ENCODE measurements at places on chromosomes 16 and 17.

DNA sequence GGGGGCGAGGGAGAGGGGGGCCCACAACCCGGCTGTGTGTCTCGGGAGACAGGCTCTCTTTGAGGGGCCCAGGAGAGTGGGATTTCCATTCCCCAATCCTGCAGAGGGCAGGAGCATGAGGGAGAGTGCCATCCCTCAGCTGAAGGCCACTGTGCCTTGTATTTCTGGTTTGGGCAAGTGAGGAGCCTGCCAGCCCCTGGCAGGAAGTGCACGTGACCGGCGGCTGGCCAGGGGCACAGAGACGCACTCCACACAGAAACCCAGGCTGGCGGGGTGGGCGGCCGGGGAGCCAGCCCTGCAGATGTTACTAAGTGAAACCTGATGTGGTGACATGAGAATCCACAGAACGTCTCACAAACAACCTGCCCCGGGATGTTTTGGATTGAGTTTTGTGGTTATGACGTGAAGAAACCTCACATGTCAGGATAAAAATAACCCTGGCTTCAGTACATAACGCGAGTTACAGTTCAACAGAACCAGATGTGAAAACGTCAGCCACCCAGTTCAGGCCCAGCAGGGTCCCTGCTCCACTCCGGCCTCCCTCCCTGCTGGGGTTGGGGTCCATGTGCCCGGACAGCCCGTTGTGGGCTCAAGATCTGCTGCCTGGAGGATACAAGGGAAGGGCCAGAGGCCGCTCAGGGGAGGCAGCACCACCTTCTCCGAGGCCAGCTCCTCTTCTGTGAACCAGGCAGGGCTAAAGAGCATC is 51.7 kb upstream of the MTSS2 start:
- no peaks in the 10 kb centered on the region for H3K27me3 ChIP-seq
- H3K36me3 ChIP-seq: peaks cover 4% of the 10 kb centered on the region
- H3K27ac ChIP-seq: peak overlapping the region; percentile 86
- peak; percentile 95 for DNase-seq

DNA sequence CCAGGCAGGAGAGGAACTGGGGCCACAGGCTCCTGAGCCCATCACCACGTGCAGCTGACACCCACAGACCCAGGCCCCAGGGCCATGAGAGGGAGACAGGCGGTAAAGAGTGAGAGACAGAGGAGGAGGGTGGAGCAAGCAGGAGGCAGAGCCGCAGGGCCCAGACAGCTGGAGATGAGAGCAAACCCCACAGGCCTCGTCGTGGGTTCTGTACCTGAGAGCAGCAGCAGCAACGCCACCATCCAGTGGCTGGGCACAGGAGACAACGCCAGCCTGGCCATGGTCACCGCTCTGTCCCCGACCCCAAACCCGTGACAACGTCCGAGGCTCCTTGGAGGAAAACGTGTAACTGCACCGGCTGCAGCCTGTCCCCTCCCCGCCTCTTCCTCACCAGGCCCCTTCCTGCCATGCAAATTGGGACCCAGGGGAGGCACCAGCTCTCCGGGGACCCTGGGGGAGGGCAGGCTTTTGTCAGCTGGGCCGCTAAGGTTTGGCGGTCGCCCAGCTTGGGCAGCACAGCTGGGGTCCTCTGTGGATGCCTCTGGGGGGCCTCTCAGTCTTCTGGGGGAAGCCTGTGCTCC is at the start of gene CD79B:
TSS of gene CD79B (minus strand) at position 351 of the 581 bp plus-strand sequence. CDS start at position 281, 70 bp downstream.
- H3K27me3 ChIP-seq: peaks cover 2% of the 10 kb centered on the region
- H3K36me3 ChIP-seq: no peaks in the 10 kb centered on the region
- no peaks in the 10 kb centered on the region for H3K4me1 ChIP-seq

- H3K27ac ChIP-seq: no peak overlapping the region
- H3K4me1 ChIP-seq: no peaks in the 10 kb centered on the region
- H3K36me3 ChIP-seq: no peaks in the 10 kb centered on the region
- no peak overlapping the region for H3K4me3 ChIP-seq
- peaks cover 17% of the 10 kb centered on the region for H3K27me3 ChIP-seq
Measured at GRCh38 chr17:79691931-79692330, 38.8 kb upstream of the ENPP7 start.

GRCh38 chr16:8828541-8829165 is 31.0 kb downstream of the PMM2 start:
- no peaks in the 10 kb centered on the region for H3K27me3 ChIP-seq
- H3K36me3 ChIP-seq: peaks cover 64% of the 10 kb centered on the region
- DNase-seq: peak; percentile 71
- H3K27ac ChIP-seq: no peak overlapping the region
- H3K4me3 ChIP-seq: no peak overlapping the region
- peaks cover 7% of the 10 kb centered on the region for H3K4me1 ChIP-seq

- H3K27ac ChIP-seq: no peak within 1 kb of the TSS
- no peak within 1 kb of the TSS for H3K4me3 ChIP-seq
- no peaks in the 10 kb centered on the region for H3K36me3 ChIP-seq
Measured at GRCh38 chr16:50681021-50681885, at the start of gene SNX20. TSS of gene SNX20 (minus strand) at chr16:50681312. CDS start at chr16:50677526, 3,786 bp downstream.

DNA sequence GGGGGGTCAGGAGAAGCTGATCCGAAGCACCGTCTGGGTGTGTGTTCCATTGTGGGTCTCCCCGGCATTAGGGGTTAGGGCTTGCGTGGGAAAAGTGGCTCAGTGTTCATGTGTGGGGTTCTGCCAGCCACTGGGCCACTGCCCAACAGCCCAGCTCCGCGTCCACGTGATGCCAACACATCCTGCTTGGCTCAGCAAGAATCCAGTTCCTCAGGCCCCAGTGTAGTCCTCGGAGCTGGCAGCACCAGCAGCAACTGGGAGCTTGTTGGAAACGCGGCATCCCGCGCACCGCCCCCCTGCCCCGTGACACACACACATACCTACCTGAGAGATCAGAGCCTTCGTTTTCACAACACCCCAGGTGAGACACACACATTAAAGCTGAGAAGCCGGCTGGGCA is 18.9 kb downstream of the LGALS9 start:
- H3K36me3 ChIP-seq: no peaks in the 10 kb centered on the region
- H3K4me1 ChIP-seq: no peaks in the 10 kb centered on the region
- H3K4me3 ChIP-seq: no peak overlapping the region
- peak; percentile 21 for DNase-seq
- H3K27ac ChIP-seq: no peak overlapping the region

- H3K36me3 ChIP-seq: no peaks in the 10 kb centered on the region
- H3K4me3 ChIP-seq: peak within 1 kb of the TSS; percentile 72
- H3K4me1 ChIP-seq: peaks cover 41% of the 10 kb centered on the region
- H3K27me3 ChIP-seq: peaks cover 17% of the 10 kb centered on the region
Measured at GRCh38 chr17:8123695-8124349, at the start of gene HES7. TSS of gene HES7 (minus strand) at chr17:8124106. CDS start at chr17:8124084, 22 bp downstream.

GRCh38 chr17:43530288-43531081 is 15.7 kb downstream of the ETV4 start:
- peaks cover 12% of the 10 kb centered on the region for H3K36me3 ChIP-seq
- peaks cover 14% of the 10 kb centered on the region for H3K4me1 ChIP-seq
- peak overlapping the region; percentile 72 for H3K27ac ChIP-seq
- H3K27me3 ChIP-seq: no peaks in the 10 kb centered on the region

DNA sequence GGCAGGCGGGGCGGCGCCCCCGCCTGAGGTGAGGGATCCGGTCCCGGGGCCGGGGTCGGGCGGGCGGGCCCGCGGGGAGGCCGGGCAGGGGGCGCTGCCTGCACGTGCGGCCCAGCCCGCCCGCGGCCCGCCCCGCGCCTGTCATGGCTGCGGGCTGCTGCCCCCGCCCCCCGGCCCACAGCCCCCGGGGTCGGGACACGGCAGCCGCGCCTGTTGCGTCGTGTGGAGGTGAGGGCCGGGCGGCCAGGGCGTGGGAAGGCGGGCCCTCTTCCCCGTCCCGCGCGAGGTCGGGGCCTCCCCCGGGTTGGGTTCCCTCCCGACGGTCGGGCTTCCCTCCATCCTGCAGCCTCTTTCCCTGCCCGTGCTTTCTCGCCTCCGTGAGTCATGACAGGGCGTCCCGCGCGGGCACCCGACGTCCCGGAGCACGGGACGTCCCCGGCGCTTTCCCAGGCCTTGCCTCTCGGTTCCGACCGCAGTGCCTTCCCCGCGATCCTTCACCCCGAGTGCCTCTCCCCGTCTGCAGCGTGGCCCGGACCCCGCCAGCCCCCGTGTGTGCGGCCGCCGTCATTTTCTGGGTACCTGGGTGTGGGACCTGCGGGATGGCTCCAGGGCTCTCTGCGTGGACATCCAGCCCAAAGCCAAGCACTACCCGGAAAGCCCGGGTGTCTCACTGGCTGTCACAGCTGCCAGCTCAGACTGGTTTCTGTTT is 76.7 kb downstream of the CHD9 start:
- peak; percentile 93 for DNase-seq
- H3K4me1 ChIP-seq: peaks cover 25% of the 10 kb centered on the region
- no peaks in the 10 kb centered on the region for H3K36me3 ChIP-seq
- no peaks in the 10 kb centered on the region for H3K27me3 ChIP-seq

- H3K36me3 ChIP-seq: peaks cover 70% of the 10 kb centered on the region
- peak overlapping the region; percentile 75 for H3K27ac ChIP-seq
- H3K27me3 ChIP-seq: no peaks in the 10 kb centered on the region
- DNase-seq: no peak
- peaks cover 14% of the 10 kb centered on the region for H3K4me1 ChIP-seq
Measured at GRCh38 chr17:78823282-78824046, 17.1 kb downstream of the USP36 start.

DNA sequence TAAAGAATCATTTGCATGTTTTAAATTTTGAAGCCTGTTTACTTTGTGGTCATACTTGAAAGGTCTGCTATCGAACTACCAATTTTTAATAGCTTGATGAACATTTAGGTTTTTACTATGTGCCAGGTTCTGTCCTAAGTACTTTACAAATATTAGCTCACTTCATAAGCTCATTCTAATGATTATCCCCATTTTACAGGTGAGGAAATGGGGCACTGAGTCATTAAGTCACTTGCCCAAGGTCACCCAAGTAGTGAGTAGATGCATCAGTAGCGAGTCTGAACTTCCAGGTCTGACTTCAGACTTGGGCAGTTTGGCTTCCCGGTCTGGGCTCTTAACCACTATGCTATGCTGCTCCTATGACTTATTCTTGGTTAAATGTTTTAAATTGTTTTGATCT is 4.0 kb downstream of the NDEL1 start:
- peaks cover 16% of the 10 kb centered on the region for H3K4me1 ChIP-seq
- no peak overlapping the region for H3K27ac ChIP-seq
- H3K36me3 ChIP-seq: peaks cover 36% of the 10 kb centered on the region
- no peak overlapping the region for H3K4me3 ChIP-seq
- H3K27me3 ChIP-seq: no peaks in the 10 kb centered on the region

DNA sequence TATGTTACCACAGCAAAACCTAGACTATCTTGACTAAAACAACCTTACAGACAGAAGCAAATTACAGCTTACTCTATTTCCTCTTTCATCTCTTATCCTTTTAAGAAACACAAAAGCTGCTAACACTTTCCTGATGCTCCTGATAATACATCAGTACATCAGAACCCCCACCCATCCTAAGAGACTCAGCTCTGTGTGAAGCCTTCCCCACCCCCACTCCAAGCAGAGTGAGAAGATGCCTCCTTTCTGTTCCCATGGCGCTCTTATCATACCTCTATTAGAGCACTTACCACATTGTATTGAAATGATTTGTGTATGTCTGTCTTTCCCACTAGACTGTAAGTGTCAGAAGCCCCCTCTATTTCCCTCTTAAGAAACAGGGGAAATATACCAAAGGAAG is 42.4 kb upstream of the HS3ST2 start:
- H3K27ac ChIP-seq: no peak overlapping the region
- H3K27me3 ChIP-seq: no peaks in the 10 kb centered on the region
- H3K36me3 ChIP-seq: no peaks in the 10 kb centered on the region
- H3K4me1 ChIP-seq: no peaks in the 10 kb centered on the region
- H3K4me3 ChIP-seq: no peak overlapping the region

GRCh38 chr16:860891-861290 is 60.4 kb upstream of the GNG13 start:
- H3K27ac ChIP-seq: no peak overlapping the region
- no peak overlapping the region for H3K4me3 ChIP-seq
- H3K27me3 ChIP-seq: no peaks in the 10 kb centered on the region
- H3K4me1 ChIP-seq: no peaks in the 10 kb centered on the region
- peak; percentile 59 for DNase-seq

- peaks cover 6% of the 10 kb centered on the region for H3K4me1 ChIP-seq
- no peaks in the 10 kb centered on the region for H3K36me3 ChIP-seq
- H3K4me3 ChIP-seq: no peak overlapping the region
- H3K27me3 ChIP-seq: no peaks in the 10 kb centered on the region
Measured at GRCh38 chr16:74291577-74292208, 4.9 kb upstream of the PSMD7 start.

- H3K4me1 ChIP-seq: peaks cover 77% of the 10 kb centered on the region
- no peaks in the 10 kb centered on the region for H3K27me3 ChIP-seq
- peak overlapping the region; percentile 65 for H3K4me3 ChIP-seq
- H3K27ac ChIP-seq: peak overlapping the region; percentile 98
- DNase-seq: peak; percentile 91
Measured at GRCh38 chr16:69924041-69924775, 26.9 kb upstream of the CLEC18A start.

DNA sequence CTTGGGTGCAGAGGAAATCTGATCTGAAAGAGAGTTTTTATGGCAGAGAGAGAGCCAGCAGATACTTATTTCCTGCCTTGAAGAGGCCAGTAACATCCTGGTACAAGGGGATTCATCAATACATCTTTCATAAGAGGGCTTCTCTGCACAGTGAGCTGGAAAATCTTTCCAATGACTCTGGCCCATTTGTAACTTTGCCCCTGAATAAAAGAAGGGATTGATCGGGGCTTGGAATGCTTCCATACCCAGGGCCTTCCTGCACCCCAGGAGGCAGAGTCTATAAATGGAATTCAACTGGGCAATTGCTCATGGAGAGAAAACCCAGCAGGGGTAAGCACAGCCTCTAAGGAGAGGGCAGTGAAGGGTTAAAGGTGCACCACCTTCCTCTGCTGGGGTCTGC is 163.3 kb downstream of the XYLT1 start:
- H3K4me1 ChIP-seq: peaks cover 7% of the 10 kb centered on the region
- no peak for DNase-seq
- no peak overlapping the region for H3K4me3 ChIP-seq
- H3K36me3 ChIP-seq: no peaks in the 10 kb centered on the region
- H3K27me3 ChIP-seq: no peaks in the 10 kb centered on the region

DNA sequence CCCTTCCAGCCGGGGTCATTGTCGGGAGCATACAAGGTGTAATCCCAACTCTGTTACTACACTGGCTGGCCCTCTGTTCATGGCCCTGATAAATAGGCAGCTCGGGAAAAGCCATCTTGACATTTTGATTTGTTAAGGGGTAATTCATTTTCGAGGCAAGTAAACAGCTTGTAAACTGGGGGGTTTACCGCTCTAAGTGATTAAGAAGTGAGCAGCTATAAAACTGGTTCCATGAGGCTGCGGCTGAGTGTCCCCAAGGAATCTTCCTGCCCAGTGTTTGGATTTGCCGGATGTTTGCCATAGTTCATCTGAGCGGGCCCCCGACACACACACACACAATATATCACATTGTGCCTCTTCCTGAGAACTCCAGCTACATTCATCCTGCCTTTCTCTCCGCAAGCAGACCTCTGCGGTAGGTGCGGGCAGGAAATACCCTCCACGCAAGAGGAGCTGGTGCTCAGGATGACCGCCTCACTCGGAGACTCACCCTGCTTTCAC is 92.2 kb downstream of the SOCS1 start:
- peaks cover 4% of the 10 kb centered on the region for H3K4me1 ChIP-seq
- peak; percentile 15 for DNase-seq
- peaks cover 7% of the 10 kb centered on the region for H3K36me3 ChIP-seq
- H3K27ac ChIP-seq: no peak overlapping the region

- no peak overlapping the region for H3K4me3 ChIP-seq
- H3K27ac ChIP-seq: no peak overlapping the region
- H3K4me1 ChIP-seq: no peaks in the 10 kb centered on the region
- H3K36me3 ChIP-seq: no peaks in the 10 kb centered on the region
- DNase-seq: no peak
Measured at GRCh38 chr17:20216154-20216815, 207.1 kb downstream of the SPECC1 start.

All from osteoblast (primary cell).